ENCODE measurements at places on chromosomes 16 and 17. TPM values are rescaled to one million over a fixed set of nuclear protein-coding genes. Genes with fewer than 3 reads are reported as not detected.

GRCh38 chr16:67842509-67843342 lies 606 bp downstream of the THAP11 start:
- DNase-seq, result peak; percentile 61

GRCh38 chr17:5838661-5839300 lies 231.4 kb upstream of the WSCD1 start:
- no peak for DNase-seq

GRCh38 chr17:78919861-78920450 lies 5.2 kb downstream of the TIMP2 start:
- DNase-seq, result peak; percentile 41

GRCh38 chr16:11743308-11744074 lies 834 bp upstream of the TXNDC11 start:
- DNase-seq, result peak; percentile 50

HP gene
- polyA plus RNA-seq, result 2.3 TPM

DNA sequence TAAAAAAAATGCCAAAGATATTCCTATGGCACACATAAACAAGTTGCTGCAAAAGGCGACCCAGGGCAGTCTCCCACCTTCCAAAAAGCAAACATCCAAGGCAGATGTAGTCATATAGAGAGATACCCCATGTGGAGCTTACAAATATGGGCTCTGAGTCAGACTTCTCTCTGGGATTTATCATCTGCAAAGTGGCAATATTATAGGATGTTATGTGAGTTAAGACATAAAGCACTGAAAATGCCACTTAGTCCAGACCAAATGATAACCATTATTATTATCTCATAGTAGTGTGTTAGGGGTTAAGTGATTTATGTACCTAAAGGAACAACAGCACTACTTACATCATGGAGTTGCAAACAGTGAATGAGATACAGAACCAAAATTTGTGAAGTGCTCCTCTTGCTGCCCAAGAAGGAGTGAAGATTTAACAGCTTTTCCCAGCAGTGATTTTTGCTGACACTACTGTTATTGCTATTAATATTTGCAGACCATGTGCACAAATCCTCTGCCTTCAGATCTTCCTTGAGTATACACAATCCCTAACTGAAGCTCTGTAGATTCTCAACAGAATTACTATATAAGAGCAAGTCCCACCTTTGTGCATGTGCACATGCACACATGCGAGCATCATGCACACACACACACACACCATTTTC lies 560.0 kb upstream of the SALL1 start:
- DNase-seq, result no peak

DNA sequence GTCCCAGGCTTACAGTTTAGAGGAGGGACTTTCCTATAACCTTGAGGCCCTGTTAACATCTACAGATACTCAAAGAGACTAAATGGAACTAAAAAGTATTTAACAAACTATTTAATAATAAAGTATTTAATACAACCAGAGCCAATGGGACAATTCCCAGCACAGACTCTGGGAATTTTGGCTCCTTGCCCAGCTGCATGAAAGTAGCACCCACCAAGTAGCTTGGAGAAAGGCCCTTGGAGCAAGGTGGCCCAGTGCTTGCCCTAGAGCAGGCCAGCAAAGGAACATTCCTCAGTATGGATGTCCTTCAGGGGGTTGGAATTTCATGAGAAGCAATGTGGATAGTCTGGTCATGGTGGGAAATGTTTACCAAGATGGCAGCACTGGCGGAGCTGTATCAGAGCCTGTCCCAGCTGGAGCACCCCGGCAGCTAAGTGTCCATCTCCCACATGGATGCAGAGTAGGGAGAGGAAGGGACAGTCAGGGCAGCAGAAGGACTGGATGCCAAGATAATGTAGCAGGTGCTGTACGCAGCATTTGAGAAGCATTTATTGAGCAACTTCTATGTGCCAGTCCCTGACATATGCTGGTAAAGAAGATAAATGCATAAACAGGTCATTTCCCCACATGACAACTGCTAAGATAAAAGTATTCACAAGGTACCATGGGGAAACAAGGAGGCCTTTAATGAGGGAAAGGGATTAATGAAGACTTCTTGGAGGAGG lies 5.2 kb upstream of the SMARCD2 start:
- peak; percentile 39 for DNase-seq

- DNase-seq, result no peak
These were observed 125.5 kb upstream of the CACNG3 start for GRCh38 chr16:24130494-24131085.
